Activated T-helper 1 cell treated with anti-CD3 and anti-CD28 coated beads, Interleukin-2, amount 50 U/mL, for 16 hours (primary cell): ENCODE measurements at places on chromosomes 5 and 9.

DNA sequence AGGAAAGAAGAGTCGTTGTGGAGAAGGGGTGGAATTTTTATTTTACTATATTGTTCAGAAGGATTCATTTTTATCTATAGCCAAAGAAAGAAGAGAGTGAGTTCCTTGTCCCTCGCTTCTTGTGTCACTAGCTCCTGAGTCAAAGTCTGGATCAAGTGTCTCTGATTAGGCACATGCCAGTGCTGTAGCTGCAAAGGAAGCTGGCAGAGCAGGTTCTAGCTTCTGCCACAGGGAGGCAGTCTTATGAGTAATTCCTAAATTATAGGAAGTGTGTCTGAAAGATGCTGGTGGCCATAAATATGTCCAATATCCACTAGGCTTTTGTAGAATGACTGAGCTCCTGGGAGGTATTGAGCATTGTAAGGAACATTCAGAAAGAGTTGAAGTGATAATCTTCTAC, 84.7 kb downstream of the DOCK2 start:
- no peak for DNase-seq

GRCh38 chr9:112894699-112895098, 4.0 kb upstream of the SLC46A2 start:
- no peak for DNase-seq

DNA sequence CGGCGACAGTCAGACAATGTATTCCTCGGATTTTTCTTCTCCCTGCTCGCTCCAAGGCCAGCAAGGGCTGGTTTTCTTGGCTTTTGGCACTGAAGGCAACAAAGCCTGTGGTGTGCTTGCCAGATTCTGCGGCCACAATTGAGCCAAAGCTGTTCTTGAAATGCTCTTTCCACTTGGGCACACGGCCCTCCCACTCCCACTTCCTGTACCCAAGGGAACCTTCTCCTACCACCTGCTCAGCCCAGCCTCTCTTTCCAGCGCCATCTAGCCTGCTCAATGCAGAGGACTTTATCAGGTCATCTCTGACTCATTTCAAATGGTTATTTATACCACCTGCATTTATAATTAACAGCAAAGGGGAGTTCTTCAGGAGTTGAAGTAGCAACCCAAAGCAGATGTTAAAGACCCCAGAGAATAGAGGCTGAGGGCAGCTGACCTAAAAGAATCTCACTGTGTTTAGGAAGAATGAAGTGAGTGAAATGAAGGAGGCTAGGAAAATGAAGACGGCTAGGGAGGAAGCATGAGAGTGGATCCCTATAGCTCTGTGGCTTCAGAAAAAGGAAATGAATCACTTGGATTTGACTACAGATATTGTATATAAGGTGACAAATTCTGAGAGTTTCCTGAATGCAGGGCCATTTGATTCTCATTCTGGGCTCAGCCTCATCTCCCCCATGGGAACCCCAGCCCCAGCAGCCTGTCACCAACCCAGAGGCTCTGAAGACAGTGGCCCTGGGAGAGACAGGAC, 439.0 kb downstream of the ENC1 start:
- no peak for DNase-seq

DNA sequence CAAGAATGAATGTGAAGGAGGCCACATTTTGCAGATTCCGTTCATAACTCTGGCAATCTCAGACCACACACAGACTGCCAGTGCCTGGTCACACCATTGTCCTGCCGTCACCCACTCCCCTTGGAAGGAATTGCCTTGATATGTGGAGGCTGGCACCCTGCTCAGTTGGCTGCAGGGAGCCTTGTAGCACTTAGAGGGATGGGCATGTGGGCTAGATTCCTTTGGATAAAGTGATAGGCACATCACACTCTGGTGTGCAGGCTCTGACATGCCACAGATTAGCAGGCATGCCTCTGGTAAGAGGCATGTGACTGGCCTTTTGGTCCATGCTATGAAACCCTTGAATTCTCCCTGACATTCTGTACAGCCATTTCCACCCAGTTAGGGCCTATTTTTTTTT, 254.6 kb upstream of the PIK3R1 start:
- no peak for DNase-seq

- no peak for DNase-seq
Observed at GRCh38 chr9:76558465-76558864, 99.5 kb downstream of the GCNT1 start.

DNA sequence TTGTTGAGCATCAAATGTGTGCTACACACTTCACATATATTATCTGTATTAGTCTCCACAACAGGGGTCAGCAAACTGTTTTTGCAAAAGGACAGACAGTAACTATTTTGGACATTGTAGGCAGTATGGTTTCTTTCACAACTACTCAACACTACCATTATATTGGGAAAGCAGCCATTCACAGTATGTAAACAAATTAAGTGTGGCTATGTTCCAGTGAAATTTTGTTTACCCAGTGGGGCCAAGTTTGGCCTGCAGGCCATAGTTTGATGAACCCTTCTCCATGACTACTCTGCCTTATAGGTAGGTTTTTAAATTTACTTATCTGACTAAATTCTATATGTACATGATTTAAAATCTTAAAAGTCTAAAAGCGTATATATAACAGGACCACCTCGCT, 13.0 kb upstream of the FAM151B start:
- no peak for DNase-seq

DNA sequence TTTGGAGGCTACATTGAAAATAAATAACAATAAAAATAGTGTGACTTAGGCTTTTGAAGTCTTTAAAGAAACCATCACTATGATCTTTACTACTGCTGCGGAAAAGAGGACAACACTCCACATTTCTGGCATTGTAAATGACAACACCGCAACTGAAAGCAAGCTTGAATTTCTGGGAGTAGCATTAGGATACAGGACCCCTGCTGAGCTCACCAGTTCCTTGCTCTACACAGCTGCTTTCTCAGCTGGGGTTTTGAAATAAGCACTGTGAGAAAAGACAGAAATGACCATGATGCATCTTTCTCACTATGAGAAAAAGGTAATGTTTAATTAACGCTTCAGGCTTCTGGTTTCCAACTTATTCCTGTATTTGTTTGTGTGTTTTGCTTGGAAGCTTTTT, 168.0 kb downstream of the TAF11L14 start:
- no peak for DNase-seq

DNA sequence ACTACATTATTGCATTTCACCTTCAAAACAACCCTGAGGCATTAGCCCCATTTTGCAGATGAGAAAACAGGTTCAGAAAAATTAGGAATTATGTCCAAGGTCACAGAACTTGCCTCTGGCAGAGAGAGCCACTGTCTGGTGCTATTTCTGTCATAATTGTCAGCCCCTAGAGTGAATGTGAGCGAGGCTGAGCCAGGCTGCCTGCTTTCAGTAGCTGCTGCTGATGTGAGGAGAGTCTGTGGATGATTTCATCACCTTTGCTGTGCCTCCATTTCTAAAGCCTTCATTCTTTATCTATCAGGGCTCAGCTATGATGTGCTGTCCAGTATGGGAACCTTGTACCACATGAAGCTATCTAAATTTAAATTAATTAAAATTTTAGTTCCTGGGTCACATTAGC, 71.4 kb downstream of the INSYN2B start:
- DNase-seq, result no peak

GRCh38 chr9:121755581-121755980, 104.1 kb downstream of the DAB2IP start:
- no peak for DNase-seq

DNA sequence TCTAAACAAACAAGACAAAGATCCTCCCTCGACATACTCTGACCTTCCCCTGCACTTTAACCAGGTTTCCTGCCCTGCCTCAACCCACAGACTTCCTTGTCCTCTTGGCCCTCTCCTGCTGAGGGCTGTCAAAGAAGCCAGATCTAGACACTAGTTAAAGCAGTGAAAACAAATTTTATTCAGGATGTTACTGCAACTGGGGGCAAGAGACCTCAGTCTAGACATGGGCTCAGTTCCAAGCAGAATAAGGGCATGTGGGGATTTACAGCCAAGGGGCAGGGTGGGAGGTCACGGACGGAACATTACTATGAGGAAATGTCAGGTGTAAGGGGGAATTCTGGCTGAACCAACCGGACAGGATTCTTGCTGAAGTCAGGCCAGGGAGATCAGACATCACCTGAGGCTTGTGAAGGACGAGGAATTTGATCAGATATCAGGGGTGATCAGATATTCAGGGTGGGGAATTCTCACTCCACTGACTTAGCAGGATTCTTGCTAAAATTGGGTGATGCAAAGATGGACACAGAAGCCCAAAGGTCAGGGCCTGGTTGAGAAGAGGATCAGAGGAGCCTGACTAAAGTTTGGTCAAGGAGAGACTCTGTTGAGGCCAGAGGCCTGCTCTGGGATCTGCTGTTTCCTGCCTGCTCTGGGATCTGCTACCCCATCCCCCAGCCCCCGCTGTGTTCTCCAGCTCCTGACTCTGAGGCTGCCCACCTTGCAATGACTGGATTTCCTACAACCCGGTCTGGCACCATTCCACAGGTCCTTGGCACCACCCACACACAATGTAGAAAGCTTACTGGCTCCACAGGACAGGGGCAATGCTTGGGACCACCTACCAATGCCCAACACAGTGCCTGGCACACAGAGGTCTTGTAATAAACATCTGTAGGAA, 21.5 kb downstream of the GABBR2 start:
- DNase-seq, result no peak

- no peak for DNase-seq
Observed at GRCh38 chr9:81685763-81686613, 3.4 kb downstream of the TLE1 start.

DNA sequence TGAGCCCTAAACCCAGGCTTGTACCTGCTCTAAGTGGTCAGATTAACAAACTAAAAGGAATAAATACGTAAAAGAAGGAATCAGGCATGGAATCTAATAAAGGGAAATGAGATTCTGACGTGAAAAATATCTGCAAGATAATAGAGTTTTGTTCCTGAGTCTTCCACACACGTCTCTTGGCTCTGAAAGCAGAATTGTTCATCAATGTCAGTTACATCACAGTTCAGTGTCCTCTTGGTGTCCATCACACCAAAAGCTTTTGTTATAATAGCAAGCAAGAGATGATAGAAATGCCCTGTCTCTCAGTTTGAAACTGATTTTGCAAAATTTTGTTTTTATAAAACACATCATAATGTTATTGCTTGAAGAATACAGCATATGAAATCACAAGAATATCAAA, 34.7 kb upstream of the NMUR2 start:
- DNase-seq, result no peak

- DNase-seq, result no peak
Observed at GRCh38 chr9:2389404-2389803, 232.2 kb upstream of the VLDLR start.

- DNase-seq, result no peak
Observed at GRCh38 chr5:58044166-58044565, 415.7 kb downstream of the PLK2 start.

DNA sequence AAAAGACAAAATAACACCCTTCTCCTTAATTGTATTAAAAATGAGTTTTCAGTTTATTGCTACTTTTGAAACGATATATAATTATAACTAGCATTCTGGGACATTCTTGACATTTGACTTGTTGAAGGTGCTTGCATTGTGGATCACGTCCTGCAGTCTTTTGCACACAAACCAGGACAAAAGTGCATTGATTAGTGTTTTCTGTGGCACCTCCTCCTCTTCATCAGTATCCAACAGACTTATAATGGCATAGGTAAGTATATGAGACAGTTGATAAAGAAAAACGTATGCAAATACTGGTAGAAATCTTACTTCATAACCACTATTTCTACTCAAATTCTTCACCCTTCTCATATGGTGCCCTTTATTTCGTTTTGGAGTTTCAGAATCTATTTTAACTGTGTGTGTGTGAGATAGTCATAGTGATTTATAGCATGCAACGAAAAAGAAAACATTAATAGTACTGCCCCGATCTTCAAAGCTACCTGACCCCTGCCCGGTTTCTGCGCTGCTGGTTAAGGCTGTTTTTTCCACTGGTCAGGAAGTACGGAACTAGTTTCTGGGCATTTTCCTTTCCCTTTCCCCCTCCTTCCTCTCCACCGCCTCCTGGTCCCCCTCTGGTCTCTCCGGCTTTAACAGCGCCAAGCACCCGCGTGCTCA, 639 bp upstream of the RASA1 start:
- DNase-seq, result no peak

DNA sequence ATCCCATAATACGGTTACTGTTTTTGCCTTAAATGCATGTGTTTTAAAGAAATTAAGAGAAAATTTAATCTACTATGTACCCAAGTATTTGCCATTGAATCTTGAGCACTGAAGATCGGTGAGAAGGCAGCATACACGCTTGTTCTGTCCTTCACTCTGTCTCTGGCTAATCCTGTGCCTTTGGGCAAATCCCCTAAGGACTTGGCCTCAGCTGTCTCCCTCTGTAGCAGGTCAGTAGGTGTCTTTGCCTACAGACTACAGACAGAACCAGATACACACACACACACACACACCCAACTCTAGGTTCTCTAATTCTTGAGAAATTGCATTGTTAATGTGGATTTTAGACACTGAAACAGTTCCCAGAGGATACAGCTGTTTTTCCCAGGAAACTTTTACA, 117.4 kb downstream of the WDR41 start:
- no peak for DNase-seq
